Stimulated activated CD4-positive, alpha-beta T cell treated with anti-CD3 and anti-CD28 coated beads, Interleukin-2, amount 100 ng/mL, for 4 hours (primary cell): ENCODE measurements at places on chromosomes 3 and 15.

GRCh38 chr15:80241508-80241907 is 10.5 kb downstream of the CTXND1 start:
- no peak for DNase-seq

- DNase-seq: no peak
Measured at GRCh38 chr15:51283026-51283425, 55.4 kb downstream of the CYP19A1 start.

DNA sequence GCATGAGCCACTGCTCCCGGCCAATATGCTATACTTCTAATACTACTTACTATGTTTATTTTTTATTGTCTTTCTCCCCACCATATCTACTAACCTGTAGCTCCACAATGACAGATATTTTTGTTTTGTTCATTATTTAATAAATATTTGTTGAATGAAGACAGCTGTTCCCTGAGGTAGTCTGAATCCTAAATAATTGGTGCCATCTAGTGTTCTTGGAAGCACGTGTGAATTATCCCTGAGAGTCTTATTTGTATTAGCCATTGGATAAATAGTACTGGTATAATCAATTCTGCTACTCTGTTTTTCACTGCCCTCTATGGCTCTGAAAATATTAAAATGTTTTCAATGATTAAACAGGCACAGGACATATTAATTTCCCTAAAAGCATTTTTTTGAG is 5.6 kb upstream of the APPL1 start:
- DNase-seq: no peak

- DNase-seq: no peak
Measured at GRCh38 chr3:100759950-100760349, 50.7 kb downstream of the TFG start.
